ENCODE measurements at places on chromosomes 2 and 18.

DNA sequence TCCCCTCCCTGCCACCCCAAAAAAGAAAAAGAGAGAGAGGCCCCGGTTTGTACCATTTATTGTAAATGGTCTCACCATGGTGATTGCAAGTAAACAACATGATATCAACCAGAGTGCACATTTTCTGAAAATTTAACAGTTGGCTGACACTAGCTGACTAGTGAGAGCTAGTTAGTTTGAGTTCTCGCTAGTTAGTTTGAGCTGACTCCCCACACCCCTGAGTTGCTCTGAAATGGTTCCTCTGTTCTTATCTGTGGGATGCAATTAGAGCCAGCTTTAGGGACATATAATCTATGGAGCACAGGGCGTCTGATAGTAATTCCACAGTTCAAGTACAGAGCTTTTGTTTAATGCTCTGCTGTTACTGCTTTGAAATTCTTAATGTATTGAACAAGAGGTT lies 13.1 kb downstream of the CASP10 start:
- DNase-seq, result no peak

DNA sequence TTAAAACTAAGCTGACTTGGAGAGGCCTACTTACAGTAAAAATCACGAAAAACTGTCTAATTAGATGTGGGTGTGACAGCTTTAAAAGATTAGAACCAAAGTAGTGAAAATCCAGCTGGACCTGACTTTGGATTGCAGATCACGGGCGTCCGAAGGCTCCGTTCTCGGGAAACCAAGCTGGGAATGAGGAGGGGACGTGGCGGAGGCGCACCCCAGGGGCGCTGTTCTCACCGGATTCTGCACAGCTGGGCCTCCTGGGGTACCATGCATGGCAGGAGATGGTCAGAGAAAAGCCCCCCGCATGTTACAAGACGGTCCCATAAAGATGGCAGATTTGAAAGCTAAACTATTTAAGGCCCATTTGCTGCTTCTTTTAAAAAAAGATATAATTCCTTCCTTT lies 5.0 kb upstream of the OTOS start:
- DNase-seq, result no peak

- DNase-seq, result no peak
Observed at GRCh38 chr2:134259571-134259970, 5.7 kb downstream of the MGAT5 start.

GRCh38 chr2:38748391-38748790 lies 2.8 kb downstream of the SRSF7 start:
- DNase-seq, result no peak

- DNase-seq, result no peak
Observed at GRCh38 chr18:9684881-9685614, 23.1 kb upstream of the RAB31 start.

DNA sequence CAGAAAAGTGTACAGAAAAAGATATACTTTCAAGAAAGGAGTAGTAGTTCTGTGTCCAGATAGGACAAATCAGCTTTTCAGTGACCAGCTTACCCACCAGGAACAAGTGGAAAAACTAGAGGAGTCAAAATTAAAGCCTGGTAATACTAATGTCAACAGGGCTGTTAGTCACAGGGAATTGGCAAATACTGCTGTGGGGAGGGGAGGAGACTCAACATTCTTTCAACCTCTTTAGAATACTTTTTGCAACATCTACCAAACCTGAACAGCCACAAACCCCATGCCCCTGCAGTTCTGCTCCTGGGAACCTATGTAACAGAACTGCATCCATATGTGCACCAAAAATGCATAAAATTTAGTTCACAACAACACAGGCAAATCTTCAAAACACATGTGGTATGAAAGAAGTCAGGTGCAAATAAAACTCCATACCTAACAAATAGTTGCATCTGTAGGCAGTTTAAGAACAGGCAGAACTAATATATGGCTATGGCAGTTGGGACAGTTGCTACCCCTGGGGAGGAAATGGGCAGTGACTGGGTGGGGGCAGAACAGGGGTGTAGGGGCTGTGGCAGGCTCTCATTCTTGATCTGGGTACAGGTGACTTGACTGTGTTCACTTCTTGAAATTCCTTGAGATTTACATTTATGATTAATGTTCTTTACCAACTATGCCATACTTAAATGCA lies 9.7 kb downstream of the CMPK2 start:
- DNase-seq, result no peak

DNA sequence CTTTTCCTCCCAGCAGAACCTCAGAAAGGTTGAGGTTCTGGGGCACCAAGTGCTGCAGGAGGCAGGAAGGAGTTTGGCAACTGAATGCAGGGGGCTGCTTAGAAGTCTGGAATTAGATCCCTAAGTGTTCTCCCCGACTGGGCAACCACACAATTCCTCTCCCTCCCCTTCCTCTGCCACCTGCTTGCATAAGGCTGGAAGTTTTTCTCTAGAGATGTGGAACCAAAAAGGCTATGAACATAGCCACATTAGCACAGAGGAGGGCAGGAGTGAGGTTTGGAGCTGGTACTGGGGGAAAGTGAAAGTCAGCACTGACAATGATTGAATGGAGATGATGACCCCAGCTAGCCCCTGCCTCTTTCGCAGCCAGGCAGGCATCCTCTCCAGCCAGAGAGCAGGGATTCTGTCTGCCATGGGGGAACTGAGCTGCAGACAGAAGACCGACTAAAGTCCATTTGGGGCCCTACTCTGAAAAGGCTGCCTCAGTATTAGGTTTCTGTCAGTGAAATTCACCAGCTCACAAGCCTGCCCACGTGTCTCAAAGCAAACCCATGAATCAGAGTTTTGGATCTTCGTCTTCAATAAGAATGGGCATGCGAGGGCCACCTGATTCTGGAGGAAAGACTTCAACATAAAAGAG lies 87.9 kb upstream of the ITGA6 start:
- DNase-seq, result no peak

DNA sequence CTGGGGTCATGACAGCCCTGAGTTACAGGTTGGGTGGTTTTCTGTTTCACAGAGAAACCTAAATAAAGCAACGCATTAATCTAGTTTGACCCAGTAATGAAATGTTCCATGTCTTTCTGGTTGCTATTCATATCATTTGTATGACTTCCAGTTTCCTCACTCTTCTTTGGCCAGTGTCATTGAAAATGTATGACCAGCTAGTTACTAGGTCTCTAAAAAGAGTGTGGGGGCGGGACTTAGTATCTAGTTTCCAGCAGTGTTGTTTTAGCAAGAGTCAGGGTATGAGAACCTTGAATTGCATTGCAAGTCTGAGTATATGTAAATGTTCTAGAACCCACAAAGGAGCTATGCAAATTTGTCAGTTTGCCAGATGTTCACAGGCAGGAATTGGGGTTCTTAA lies 47.7 kb downstream of the SLC9A2 start:
- DNase-seq, result no peak

DNA sequence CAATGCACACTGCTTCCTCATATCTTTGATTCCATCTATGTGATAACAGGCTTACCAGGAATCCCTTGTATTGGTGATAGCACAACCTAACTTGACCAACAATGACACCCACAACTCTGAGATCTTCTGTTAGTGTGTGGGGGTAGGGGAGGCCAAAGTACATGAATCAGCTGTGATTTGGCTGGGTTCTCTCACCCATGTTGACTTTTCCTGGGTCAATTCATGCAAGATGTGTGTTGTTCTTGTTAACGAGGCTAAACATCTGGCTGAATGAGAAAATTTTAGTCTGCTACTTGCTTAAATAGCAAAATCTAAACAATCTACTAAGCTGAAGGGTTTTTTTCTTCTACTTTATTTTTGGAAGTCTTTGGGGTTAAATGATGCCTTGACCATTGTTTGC lies 341.2 kb upstream of the SLC14A2 start:
- DNase-seq, result no peak

GRCh38 chr2:118300832-118301231 lies 212.6 kb downstream of the INSIG2 start:
- DNase-seq, result no peak

GRCh38 chr2:22329211-22330154 lies 1055.5 kb upstream of the KLHL29 start:
- peak; percentile 28 for DNase-seq

DNA sequence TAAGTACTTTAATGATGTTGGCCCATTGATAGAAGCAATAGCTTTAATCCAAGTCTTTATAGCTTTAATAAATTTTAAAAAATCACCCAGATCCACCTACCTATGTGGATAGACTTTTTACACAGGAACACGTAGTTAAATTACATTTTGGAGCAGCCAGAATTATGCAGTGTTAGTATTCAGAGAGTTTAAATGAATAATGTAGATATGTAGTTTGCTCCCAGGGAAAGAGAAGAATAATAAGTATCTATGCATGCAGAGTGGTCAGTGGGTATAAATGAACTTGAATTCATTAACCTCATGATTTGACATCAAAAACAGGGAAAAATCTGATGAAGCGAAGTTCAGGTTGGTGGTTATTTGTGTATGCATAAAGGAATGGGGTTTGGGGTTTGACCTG lies 146.3 kb downstream of the CERS6 start:
- DNase-seq, result no peak

DNA sequence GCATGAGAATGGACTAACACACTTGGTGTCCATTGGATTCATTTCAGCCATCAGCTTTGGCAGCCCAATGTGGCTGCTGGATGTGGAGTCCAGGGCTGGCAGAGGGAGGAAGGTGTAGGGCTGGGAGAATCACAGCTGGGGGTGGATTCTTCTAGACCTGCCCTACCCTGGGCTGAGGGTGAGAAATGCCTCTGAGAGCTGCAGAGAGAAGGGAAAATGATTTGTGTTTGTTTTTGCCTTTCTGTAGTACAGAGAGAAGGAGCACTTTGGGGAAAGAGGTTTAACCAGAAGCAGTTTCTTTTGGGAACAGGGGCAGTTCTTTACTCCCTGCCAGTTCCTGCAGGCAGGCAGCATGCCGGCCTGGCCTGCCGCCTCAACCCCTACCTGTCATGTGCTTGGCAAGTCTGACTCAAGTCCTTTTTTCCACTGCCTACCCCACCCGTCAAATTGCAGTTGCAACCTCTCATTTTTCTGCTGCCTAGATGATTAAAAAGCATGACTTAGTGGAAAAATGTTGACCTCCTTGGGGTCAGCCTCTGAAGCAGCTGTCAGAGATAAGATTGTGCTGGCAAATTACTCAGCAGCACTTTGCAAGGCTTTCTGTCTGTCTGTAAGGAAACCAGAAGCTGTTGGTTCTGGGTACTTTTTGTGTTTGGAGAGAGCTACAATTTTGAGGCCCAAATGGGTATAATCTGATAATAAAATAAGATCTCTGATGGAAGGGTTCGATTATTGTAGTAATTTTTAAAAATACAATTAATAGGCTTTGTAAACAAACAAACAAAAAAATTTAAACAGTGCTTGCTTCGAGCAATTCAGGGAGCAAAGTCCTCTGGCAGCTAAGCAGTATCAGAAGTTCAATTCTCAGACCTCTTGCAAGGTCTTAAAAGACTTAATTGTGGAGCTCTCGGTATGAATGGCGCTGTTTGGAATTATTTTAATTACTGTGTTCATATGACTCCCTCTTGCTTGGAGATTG lies 21.7 kb downstream of the LBH start:
- DNase-seq, result peak; percentile 62

DNA sequence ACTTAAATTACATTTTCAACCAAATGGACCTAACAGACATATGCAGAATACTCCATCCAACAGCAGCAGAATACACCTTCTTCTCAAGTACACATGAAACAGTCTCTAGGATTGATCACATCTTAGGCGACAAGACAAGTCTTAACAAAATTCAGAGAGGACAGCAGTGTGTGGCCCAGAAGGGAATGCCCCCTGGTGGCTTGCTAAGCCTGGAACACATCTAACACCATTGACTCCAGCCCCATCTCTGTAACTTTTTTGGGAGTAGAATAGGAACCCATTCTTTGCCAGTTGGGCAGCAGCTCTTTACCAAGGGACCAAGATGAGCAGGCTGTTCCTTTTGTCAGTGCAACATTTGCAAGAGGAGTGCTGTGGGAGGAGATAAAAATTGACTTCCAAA lies 249.9 kb downstream of the PLCL1 start:
- DNase-seq, result peak; percentile 56

GRCh38 chr2:178912416-178913048 lies 105.3 kb upstream of the TTN start:
- DNase-seq, result no peak

- no peak for DNase-seq
Observed at GRCh38 chr2:111904726-111905474, 6.5 kb downstream of the MERTK start.

DNA sequence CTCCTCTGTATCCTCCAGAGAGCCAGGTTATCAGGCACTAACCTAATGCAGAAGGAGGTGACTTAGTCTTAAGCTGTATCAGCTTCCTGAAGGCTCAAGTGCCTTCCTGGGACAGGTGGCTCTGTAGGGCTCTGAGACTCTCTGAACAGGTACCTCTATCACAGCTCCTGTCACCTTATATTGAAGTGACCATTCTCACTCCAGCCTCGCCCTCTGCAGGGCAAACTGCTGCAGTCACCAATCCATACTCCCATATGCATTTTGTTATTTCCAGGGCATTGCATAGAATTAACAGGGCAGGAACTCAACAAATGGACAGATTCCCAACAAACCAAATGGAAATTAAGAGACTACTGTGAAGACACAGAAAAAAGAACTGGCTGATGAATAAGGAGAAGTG lies 203.0 kb upstream of the REV1 start:
- DNase-seq, result peak; percentile 21

DNA sequence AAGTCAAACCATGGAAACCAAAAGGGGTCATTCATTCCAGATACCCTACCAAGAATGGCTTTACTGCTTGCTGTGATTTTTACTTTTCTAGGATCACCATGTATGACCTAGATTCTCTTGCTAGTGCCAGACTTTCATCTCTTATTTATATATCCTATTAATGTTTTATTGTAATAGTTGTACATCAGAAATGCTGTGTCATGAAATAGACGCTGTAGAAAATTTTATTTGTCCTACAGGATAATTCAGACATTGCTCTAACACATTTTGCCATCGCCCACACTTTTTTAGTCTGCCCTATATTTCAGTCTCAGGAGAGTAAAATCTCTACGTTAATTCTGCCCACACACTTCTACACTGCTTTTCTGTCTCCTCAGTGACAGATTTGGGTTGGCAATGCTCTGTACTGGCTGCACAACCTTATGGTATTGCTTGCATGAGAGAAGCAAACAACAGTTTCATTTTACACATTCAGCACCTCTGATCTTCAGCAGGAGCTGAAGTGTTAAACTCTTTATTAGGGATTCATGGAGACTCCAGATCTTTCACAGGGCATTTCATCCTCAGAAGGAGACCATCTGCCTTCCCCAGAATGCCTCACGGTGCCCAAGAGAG lies 871.8 kb upstream of the CHAC2 start:
- DNase-seq, result no peak

DNA sequence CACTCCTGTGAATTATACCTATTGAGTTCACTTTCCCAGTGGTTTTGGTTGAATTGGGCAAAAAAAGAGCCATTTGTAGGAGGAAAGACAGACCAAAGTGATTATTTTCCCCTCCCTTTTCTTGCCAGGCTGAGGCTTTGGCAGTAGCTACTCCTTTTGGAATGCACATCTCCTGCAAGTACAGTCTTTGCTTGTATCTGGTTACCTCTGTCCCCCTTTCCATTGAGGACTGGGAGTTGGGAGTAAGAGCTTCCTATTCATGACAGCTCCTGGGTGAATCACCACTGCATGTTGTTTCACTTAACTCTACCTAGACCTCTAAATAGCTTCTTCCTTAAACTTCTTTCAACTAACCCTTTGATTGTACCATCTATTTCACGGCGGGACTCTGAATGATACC lies 695.3 kb upstream of the ZNF804A start:
- no peak for DNase-seq

GRCh38 chr18:6752202-6752860 lies 22.8 kb downstream of the ARHGAP28 start:
- DNase-seq, result no peak

- peak; percentile 35 for DNase-seq
Observed at GRCh38 chr18:26088487-26088886, 1.9 kb downstream of the SS18 start.
